ENCODE measurements at places on chromosomes 7 and 10.

GRCh38 chr10:78750418-78750817, 318.3 kb upstream of the ZMIZ1 start:
- H3K36me3 ChIP-seq: no peaks in the 10 kb centered on the region
- H3K27ac ChIP-seq: no peak overlapping the region
- no peak overlapping the region for H3K4me3 ChIP-seq
- H3K27me3 ChIP-seq: no peaks in the 10 kb centered on the region
- no peaks in the 10 kb centered on the region for H3K4me1 ChIP-seq
- DNase-seq: no peak

DNA sequence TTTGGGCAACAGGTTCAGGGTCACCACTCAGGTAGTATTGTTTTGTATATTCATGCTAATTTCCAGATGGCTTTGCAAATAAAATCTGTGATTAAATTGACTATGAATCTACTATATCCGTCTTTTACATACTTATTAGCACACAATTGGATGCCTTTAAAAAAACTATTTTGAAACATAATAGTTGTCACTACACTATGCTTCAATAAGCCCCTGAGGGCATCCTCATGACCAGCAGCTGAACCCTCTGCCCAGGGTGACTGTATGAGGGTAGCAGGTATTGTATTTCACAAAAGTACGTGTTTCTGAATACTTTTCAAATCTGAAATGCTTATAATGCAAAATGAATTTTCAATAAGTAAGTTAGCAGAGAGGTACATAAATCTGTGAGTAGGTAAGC, 97.3 kb downstream of the DNAH11 start:
- no peak overlapping the region for H3K27ac ChIP-seq
- H3K4me3 ChIP-seq: no peak overlapping the region
- H3K36me3 ChIP-seq: no peaks in the 10 kb centered on the region

- H3K27me3 ChIP-seq: no peaks in the 10 kb centered on the region
- no peaks in the 10 kb centered on the region for H3K4me1 ChIP-seq
- no peak overlapping the region for H3K4me3 ChIP-seq
- no peak overlapping the region for H3K27ac ChIP-seq
- DNase-seq: peak; percentile 88
- peaks cover 5% of the 10 kb centered on the region for H3K36me3 ChIP-seq
Measured at GRCh38 chr10:29784175-29784773, 149.5 kb upstream of the SVIL start.

- no peaks in the 10 kb centered on the region for H3K36me3 ChIP-seq
- no peaks in the 10 kb centered on the region for H3K27me3 ChIP-seq
- no peak overlapping the region for H3K27ac ChIP-seq
- H3K4me3 ChIP-seq: no peak overlapping the region
- H3K4me1 ChIP-seq: peaks cover 9% of the 10 kb centered on the region
- no peak for DNase-seq
Measured at GRCh38 chr7:92875719-92876118, 39.3 kb upstream of the CDK6 start.

- no peaks in the 10 kb centered on the region for H3K27me3 ChIP-seq
- no peaks in the 10 kb centered on the region for H3K4me1 ChIP-seq
- H3K4me3 ChIP-seq: no peak overlapping the region
Measured at GRCh38 chr10:84432891-84433290, 104.5 kb downstream of the CCSER2 start.

DNA sequence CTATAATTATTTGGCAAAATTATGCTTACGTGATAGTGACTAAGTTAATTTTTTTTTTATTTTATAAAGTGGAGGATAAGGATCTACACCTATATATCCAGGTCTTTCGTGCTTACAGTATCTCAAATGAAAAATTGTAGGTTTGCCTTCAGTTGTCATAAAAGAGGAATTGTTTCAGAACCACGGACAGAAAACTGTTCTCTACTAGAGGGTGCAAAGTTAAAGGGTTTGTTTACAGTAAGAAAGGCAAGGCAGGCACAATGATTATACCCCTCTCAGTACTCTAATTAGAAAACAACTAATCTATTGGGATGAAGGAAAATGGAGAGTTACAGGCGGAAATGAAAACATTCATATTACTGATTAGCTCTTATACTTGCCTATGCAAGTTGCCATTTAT, 1.5 kb downstream of the PCLO start:
- H3K36me3 ChIP-seq: no peaks in the 10 kb centered on the region
- peak overlapping the region; percentile 79 for H3K4me3 ChIP-seq
- no peaks in the 10 kb centered on the region for H3K27me3 ChIP-seq
- peak; percentile 49 for DNase-seq

- no peak overlapping the region for H3K4me3 ChIP-seq
- no peak overlapping the region for H3K27ac ChIP-seq
- no peaks in the 10 kb centered on the region for H3K36me3 ChIP-seq
Measured at GRCh38 chr7:5687936-5688630, 93.4 kb downstream of the RNF216 start.

DNA sequence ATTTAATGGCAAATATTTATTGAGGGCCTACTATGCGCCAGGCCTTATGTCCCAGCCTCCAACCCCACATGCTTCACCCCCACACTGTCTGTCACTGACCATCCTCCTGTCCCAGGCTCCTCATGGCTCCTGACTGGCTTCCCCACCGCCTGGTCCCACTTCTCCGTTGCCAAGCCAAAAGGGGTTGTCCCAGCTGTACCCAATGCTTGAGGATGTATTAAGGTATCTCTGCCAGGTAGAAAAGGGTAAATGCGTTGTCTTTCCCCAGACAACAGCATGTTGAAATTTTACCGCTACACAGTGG, 168.8 kb upstream of the FRMD4A start:
- DNase-seq: no peak
- H3K4me3 ChIP-seq: no peak overlapping the region
- no peaks in the 10 kb centered on the region for H3K27me3 ChIP-seq

GRCh38 chr10:108685863-108686531, 1237.3 kb downstream of the XPNPEP1 start:
- DNase-seq: peak; percentile 24
- no peaks in the 10 kb centered on the region for H3K4me1 ChIP-seq
- no peaks in the 10 kb centered on the region for H3K36me3 ChIP-seq
- no peak overlapping the region for H3K27ac ChIP-seq
- H3K27me3 ChIP-seq: no peaks in the 10 kb centered on the region

DNA sequence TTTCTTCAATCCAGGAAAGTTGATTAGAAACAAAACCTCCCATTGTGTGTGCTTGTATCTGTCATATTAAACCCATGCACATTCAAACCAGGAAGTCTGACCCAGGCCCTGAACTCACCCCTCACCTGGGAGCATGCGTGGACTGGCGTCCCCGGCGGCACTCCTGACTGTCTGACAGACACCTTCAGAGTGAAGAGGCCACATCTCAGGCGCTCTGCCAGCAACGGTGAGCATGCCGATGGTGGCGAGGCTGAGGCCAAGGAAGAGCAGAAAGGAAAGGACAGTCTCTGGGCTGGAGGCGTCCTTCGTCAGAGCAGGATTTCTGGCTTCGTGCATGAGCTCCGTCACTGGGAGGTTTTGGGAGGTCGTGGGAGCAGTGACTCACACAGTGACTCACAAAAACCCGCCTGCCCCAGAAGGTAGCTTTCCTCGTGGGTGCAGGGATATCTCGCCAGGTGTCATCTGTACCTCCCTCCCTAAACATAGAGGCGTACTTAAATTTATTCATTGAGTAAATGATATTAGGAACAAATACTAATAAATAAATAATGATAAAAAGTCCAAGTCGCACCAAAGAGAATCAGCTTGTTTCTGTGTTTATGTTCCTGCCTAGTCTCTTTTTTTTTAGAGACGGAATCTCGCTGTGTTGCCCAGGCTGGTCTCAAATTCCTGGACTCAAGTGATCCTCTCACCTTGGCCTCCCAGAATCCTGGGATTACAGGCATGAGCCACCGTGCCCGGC, 13.5 kb downstream of the IQCE start:
- no peak for DNase-seq
- H3K27ac ChIP-seq: no peak overlapping the region
- H3K36me3 ChIP-seq: no peaks in the 10 kb centered on the region
- no peak overlapping the region for H3K4me3 ChIP-seq
- no peaks in the 10 kb centered on the region for H3K27me3 ChIP-seq
- H3K4me1 ChIP-seq: no peaks in the 10 kb centered on the region

- H3K4me3 ChIP-seq: no peak overlapping the region
- no peak for DNase-seq
- H3K36me3 ChIP-seq: no peaks in the 10 kb centered on the region
Measured at GRCh38 chr7:148967032-148967372, 61.3 kb downstream of the PDIA4 start.

DNA sequence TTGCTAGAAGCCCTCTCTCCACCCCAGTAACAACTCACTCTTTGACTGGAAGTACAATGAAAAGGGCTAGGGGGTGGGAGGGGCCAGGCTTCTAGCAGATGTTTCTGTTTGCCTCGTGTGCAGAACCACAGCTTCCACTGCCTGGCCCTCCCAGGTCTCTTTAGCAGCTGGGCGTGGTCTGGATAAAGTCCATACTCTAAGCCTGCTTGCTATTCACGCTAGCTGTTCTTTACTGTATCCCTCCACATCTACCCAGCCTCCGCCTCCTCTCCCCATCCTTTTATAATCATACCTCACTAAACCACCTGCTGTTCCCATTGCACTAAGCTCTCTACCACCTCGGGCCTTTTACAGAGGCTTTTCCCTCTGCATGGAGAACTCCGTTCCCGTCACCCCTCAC, 288.8 kb downstream of the CAMK1D start:
- no peaks in the 10 kb centered on the region for H3K27me3 ChIP-seq
- H3K4me3 ChIP-seq: no peak overlapping the region
- 0 out of 2 replicates have a peak overlapping the region, but pooled peaks have one; percentile 19 for H3K27ac ChIP-seq
- peaks cover 13% of the 10 kb centered on the region for H3K4me1 ChIP-seq
- no peak for DNase-seq

DNA sequence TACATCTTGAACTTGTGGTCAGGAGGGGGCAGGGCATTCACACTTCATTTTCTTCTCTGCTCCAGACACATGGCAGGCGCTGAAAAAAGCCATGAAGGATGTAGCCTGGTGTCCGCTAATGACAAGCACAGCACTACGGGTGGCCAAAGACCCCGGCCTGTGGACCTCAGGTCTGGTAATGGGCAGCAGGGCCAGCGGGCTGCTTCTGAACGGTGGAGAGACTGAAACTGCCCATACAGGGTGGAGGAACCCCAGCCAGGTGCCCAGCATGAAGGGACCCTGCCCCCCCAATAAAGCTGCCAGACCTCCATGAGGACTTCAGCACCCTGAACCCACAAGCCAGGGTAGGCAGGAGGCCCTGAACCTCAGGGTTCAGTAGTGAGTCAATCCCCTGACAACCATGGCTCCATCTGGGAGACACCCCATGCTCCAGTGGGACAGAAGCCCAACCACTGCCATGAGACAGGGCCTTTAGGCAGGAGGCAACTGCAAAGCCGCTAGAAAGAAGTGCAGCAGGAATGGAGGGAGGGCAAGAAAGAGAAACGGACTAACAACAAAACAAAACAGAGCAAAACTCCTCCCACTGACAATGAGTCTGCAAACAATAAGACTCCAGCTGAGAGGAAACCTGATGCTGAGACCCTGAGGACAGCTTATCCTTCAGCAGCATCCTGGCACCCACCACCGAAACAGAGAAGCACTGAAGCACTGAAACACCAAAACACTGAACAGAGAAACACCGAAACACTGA, 140.2 kb upstream of the PPP2R2D start:
- H3K4me3 ChIP-seq: no peak overlapping the region
- H3K36me3 ChIP-seq: no peaks in the 10 kb centered on the region
- H3K27me3 ChIP-seq: no peaks in the 10 kb centered on the region
- peaks cover 15% of the 10 kb centered on the region for H3K4me1 ChIP-seq

DNA sequence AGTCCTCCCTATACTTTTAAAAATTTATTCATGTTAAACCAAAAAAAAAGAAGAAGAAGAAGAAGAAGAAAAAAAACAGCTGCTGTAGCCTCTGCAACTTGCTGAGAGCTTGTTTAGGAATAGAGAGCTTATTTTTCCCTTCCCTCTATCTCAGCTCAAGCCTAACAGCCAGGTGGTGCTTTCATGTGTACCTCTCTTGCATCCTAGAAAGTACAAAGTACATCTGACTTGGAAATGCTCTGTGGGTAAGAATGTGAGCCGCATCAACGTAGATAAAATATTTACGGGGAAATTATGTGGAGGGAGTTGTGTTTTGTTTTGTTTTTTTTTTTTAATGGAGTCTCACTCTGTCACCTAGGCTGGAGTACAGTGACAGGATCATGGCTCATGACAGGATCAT, 99.6 kb downstream of the PLXDC2 start:
- peaks cover 30% of the 10 kb centered on the region for H3K4me1 ChIP-seq
- H3K4me3 ChIP-seq: no peak overlapping the region
- no peaks in the 10 kb centered on the region for H3K36me3 ChIP-seq
- no peaks in the 10 kb centered on the region for H3K27me3 ChIP-seq
- no peak for DNase-seq

GRCh38 chr7:109890622-109891021, 1200.3 kb upstream of the LRRN3 start:
- no peak for DNase-seq
- no peak overlapping the region for H3K4me3 ChIP-seq
- no peaks in the 10 kb centered on the region for H3K27me3 ChIP-seq
- no peaks in the 10 kb centered on the region for H3K36me3 ChIP-seq
- no peaks in the 10 kb centered on the region for H3K4me1 ChIP-seq

GRCh38 chr10:109993551-109994330, 14.0 kb upstream of the ADD3 start:
- H3K27me3 ChIP-seq: no peaks in the 10 kb centered on the region
- no peak overlapping the region for H3K4me3 ChIP-seq
- H3K4me1 ChIP-seq: peaks cover 9% of the 10 kb centered on the region
- H3K27ac ChIP-seq: no peak overlapping the region
- no peak for DNase-seq
- no peaks in the 10 kb centered on the region for H3K36me3 ChIP-seq

- no peak overlapping the region for H3K27ac ChIP-seq
- no peaks in the 10 kb centered on the region for H3K27me3 ChIP-seq
- H3K4me3 ChIP-seq: no peak overlapping the region
- no peaks in the 10 kb centered on the region for H3K36me3 ChIP-seq
- no peak for DNase-seq
- no peaks in the 10 kb centered on the region for H3K4me1 ChIP-seq
Measured at GRCh38 chr7:40536421-40536820, 401.6 kb downstream of the SUGCT start.

GRCh38 chr7:131532570-131533091, 23.8 kb downstream of the PODXL start:
- peaks cover 85% of the 10 kb centered on the region for H3K4me1 ChIP-seq
- H3K27me3 ChIP-seq: no peaks in the 10 kb centered on the region

GRCh38 chr7:17946591-17946990, 6.3 kb upstream of the SNX13 start:
- peaks cover 3% of the 10 kb centered on the region for H3K4me1 ChIP-seq
- no peaks in the 10 kb centered on the region for H3K36me3 ChIP-seq
- H3K27ac ChIP-seq: no peak overlapping the region
- H3K27me3 ChIP-seq: no peaks in the 10 kb centered on the region
- DNase-seq: no peak
- H3K4me3 ChIP-seq: no peak overlapping the region

GRCh38 chr7:29866490-29866930, 60.2 kb downstream of the WIPF3 start:
- no peak for DNase-seq
- no peak overlapping the region for H3K27ac ChIP-seq
- H3K27me3 ChIP-seq: no peaks in the 10 kb centered on the region
- H3K36me3 ChIP-seq: no peaks in the 10 kb centered on the region

- H3K4me1 ChIP-seq: no peaks in the 10 kb centered on the region
- no peak overlapping the region for H3K27ac ChIP-seq
- no peaks in the 10 kb centered on the region for H3K36me3 ChIP-seq
- peak; percentile 38 for DNase-seq
- H3K27me3 ChIP-seq: no peaks in the 10 kb centered on the region
- peak overlapping the region; percentile 50 for H3K4me3 ChIP-seq
Measured at GRCh38 chr7:98211676-98212531, 665 bp downstream of the BHLHA15 start.

All from GM23338 (cell line).